Cortex of kidney (tissue), 1 donor: ENCODE measurements at places on chromosomes 4 and X.

GRCh38 chr4:26987191-26987590, 126.5 kb downstream of the STIM2 start:
- no peak for DNase-seq

- no peak for DNase-seq
Measured at GRCh38 chrX:38900719-38901118, 99.5 kb downstream of the MID1IP1 start.

DNA sequence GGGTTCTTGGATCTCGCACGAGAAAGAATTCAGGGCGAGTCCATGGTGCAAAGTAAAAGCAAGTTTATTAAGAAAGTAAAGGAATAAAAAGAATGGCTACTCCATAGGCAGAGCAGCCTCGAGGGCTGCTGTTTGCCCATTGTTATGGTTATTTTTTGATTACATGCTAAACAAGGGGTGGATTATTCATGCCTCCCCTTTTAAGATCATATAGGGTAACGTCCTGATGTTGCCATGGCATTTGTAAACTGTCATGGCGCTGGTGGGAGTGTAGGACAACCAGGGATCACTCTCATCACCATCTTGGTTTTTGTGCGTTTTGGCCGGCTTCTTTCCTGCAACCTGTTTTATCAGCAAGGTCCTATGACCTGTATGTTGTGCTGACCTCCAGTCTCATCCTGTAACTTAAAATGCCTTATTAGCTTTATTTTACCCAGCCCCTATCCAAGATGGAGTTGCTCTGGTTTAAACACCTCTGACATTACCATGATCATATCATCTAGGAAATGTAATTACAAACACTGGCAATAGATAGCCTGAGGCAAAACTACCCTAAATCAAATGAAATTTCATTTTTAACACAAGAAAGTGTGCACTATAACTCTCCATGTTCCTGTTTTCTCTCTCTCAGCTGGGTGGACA, 94.3 kb upstream of the ATXN3L start:
- no peak for DNase-seq

DNA sequence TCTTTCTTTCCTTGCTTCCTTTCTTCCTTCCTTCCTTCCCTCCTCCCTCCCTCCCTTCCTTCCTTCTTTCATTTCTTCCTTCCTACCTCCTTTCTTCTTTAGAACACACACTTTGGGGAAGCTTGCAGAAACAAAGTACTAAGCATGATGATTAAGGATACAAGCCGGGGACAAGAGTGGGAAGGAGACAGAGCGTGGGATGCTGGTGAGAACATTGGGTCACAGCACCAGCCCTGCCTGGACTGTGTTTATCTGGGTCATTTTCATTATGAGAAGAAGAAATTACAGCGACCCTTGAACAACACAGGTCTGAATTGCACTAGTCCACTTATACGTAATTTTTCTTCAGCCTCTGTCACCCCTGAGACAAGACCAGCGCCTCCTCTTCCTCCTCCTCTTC, 169.3 kb upstream of the TBL1X start:
- DNase-seq, result no peak

DNA sequence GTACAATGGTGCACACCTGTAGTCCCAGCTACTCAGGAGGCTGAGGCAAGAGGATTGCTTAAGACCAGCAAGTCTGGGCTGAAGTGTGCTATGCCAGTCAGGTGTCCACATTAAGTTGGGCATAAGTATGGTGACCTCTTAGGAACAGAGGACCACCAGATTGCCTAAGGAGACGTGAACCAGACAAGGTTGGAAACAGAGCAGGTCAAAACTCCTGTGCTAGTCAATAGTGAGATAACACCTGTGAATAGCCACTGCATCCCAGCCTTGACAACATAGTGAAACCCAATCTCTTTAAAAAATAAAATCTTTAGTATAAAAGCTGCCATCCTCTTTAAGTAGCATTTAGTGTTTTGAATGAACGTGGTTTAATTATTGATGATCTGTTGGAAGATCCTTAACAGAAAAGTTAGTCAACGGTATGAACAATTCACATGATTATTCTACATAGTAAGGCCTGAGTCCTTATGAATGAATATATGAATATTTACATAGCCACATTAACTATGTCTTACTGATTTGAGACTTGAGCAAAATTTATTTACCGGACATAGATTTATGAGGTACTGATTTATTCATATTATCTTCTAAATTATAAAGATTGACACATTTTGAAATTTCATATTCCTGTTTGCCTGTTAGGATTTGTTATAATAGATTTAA, 63.2 kb downstream of the UBE2K start:
- no peak for DNase-seq

GRCh38 chr4:6327220-6327917, 57.7 kb downstream of the WFS1 start:
- DNase-seq, result no peak

DNA sequence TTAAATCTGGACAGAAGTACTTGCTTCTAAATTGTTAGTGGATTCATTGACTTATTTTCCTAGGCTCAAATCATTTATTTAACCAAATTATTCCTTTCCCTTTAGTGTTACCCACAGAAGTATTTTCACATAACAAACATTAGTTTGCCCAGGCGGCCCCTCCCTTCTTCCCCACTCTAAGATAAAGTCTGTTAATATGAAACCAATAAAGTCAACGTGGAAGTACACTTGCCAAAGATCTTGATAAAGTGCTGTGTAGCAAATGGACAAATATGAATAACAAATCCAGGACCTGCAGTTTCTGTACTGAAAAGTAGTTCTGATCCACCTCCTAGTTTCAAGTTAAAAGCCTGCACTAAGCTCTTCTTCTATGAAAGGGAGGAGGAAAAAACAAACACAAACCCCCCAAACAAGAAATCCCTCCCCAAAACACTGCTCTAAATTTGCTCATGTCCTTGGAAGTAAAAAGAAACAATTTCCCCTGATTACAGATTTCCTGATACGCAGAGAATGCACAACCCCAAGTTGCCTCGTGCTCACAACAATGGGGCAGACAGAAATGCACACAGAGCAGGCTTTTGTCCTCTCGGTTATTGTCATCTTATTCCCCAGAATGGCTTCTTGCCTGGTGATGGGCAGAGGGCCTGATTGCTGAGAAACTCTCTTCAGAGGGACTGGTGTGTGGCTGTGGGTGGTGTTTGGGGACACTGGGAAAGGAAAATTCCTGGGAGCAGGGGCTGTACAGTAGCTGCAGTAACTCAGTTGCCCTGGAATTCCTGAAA, 23.2 kb downstream of the TMSB4X start:
- DNase-seq, result no peak

DNA sequence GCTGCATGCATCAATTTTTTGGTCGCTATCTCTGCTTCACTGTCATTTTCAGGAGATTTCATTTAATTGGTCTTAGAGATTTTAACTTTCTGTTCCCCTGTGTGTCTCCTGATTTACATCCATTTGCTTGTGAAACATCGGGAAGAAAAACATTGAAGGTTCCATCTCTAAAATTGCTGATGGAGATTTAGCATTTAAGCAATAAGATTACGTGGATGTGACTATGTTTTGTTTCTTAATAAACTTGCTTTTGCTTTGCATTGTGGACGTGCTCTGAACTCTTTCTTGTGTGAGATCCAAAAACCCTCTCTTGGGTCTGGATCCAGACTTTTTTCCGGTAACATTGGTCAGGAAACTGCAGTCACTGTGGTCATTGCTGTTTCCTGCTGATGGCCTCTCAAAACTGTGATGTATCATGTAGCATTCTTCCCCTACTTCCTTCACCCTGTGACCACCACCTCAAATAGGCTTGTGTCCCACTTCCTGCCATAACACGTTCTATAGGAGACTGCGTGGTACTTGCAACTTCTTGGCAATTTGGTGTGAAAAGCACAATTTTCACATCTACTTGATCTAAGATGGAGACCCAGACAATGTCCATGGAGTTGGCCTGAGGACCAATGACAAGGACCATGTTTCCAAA, 4.9 kb downstream of the CXCL2 start:
- DNase-seq, result no peak

DNA sequence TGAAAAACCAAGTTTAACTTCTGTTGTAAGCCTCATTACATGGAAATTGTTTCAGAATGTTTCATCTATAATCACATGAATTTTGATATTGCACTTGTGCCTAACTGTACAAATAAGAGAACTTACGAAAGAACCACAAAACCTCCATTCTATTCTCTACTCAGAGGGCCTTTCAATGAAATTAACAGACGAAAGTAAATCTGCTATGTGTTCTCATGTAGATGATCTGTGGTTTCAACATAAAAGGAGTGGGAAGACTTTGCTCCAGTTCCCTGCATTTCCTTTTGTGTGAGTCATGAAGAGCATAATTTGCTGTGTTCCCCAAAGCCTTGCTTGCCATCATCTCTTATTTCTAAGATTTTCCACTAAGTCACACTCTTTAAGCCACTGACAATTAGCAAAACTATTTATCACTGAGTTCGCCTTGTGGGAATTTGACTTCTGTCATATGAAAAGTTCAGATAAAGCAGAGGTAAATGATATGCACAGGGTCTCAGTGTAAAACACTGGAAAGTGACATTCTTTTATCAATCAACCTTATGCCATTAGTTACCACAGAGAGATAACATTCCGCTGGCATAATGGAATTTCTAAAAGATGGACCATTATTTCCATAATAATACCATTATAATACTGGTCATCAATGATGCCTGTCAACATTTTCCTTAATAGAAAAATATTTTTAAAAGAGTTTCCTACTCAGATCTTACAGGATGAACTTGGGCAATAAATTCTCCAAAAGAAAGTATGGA, 329.8 kb downstream of the NR3C2 start:
- no peak for DNase-seq

DNA sequence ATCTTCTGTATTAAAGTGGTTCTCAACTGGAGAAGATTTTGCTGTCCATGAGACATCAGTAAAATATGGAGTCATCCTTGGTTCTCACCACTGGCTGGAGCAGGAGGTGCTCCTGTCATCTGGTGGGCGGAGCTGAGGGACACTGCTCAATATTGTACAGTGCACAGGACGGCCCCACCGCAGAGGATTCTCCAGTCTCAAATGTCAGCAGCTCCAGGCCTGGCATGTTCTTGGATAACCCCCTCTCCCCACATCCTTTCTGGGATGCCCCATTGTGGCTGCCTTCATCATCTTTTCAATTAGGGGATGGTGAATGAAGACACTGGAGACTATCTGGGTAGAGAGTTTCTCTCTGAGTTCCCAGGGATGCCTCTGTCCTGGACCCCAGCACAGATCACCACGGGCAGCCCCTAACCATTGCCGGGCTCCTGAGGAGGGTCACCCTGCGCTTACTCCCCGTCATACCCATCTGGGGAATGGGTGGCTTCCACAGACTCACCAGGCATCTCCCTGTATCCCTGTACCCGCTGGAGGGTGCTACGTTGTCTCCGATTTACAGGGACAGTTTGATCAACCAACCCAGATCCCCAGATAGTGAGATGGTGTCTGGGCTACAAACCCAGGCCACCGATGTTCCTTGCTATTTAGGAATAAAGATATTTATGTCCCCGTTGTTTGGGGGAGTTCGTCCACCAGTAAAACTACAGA, 21.9 kb upstream of the P2RY8 start:
- no peak for DNase-seq

DNA sequence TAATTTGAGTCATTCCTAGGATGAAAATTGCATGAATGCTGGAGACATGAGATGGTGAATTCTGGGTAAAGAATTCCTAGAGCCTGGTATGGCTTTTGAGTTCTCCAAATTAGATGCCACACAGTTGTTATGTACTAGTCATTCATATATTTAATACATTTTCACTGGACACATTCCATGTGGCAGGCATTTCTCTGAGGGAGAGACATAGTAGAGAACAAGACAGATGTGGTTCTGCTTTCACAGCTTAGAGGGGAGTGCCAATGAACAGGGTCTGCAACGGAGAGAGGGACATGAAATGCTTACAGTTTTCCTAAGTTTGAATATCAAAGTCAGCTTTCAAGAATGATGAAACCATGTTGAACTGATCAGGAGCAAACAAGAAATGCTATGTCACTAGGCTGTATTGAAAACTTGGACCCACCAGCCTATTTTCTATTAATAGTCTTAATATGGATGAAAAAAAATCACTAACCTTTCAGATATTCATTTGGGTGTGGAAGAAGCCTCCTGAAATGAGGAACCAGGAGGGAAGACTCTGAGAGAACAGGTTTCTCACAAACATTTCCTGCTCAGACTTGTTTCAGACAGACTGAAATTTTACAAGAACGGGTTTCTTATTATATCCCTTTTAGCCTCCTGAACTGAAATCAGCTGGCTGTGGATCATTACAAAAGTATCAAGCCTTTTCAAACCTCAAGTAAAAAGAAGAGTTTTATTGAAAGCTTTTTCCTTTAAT, 276.0 kb upstream of the TET2 start:
- no peak for DNase-seq

DNA sequence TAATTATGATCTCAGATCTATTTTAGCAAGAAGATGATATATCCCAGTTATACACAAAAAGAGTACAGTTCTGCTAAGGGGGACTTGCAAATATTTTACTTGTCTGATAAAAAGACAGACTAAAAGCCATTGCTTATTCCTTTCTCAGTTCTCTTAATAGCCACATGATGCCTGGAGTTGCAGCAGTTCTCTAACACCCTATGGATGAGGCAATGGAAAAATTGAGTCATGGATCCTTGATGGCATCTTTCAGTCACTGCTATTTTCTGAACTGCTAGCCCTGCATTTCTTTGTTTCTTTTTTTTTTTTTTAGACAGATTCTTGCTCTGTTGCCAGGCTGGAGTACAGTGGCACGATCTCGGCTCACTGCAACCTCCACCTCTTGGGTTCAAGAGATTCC, 1956.7 kb downstream of the C4orf33 start:
- DNase-seq, result no peak

DNA sequence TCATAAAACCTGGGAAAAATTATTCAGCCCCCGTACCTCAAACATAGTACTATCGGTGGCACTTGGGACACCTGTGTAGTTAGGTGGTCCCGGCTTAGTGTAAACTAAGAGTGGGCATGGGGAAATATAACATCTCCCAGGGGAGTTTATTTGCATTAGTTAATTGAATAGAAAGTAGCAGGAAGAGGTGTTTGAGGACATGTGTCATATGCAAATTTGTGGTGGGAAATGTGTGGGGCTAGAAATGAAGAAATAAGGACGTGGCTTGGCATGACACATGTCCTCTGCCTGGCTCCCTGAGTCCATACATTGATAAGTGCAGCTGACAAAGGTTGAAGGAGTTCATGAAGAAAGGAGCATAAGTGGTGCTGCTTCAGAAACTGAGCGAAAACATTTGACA, 483.6 kb downstream of the SH2D1A start:
- DNase-seq, result no peak

DNA sequence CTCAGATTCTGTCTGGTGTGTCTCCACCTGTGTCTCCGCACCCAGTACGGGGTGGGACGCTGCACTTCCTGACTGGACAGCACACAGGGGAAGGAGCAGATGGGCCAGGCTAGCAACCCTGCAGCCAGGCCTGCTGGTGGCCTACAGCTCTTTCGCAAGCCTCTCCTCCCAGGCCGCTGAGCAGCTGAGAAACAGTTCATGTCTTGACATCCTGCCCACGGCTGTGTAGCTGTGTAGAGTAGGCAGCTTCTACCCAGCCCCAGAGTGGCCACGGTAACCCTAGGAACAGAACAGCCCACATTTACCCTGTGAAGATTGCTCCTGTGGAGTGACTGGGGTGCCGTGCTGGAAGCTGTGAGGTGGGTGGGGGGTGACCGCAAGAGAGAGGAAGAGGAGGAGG, 38.9 kb downstream of the CCNQ start:
- DNase-seq, result no peak
